Epithelial cell of esophagus (primary cell): ENCODE measurements at places on chromosomes 3 and 15.

DNA sequence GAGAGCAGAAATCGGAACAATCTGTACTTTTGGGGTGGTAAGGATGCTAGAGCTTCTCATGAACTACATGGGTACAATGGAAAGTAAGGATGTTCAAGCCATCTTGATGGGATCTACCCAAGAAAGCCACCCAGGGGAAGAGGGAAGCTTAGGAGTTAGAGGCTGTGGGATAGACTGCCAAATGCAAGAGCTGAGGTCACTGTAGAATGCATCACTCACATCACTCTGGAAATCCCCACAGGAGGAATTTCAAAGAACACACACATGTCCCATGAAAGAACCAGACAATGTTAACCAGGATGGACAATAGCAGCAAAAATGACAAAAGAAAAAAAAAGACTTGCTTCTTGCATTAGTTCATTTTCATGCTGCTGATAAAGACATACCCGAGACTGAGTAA lies 32.8 kb upstream of the UBE2E2 start:
- DNase-seq: peak; percentile 46

GRCh38 chr3:33994568-33994967 lies 196.1 kb downstream of the PDCD6IP start:
- peak; percentile 68 for DNase-seq

DNA sequence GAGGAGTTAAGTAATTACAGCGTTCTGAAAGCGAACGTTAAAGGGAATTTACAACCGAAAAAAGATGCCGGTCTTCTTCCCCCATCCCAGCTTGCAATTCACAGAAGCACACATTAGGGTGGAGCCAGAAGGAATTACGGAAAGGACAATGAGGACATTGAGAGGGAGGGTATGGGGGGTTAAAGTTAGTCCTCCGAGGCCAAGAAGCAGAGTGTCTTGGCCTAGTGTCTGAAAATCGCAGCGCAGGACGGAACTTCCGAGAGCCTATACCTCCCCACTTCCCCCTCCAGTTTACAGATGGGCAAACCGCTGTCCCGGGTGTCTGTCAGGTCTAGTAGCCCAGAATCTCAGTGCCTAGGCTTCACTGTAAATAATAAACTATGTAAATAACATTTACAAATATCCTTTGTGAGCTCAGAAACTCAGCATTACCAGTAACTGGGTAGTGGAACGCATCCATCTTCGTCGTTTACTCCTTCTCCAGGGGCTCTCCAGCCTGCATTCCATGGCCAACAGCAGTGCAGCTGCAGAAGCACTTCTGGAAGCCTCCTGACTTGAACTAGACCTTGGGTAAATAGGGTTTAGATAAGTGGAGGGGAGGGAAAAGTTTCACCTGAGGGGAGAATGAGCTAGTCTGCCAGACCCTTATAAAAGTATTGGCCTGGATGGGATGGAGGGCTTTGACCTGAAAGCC lies 922 bp downstream of the ADPRH start:
- DNase-seq: peak; percentile 6

GRCh38 chr15:80588801-80589200 lies 106.3 kb upstream of the ABHD17C start:
- peak; percentile 97 for DNase-seq

DNA sequence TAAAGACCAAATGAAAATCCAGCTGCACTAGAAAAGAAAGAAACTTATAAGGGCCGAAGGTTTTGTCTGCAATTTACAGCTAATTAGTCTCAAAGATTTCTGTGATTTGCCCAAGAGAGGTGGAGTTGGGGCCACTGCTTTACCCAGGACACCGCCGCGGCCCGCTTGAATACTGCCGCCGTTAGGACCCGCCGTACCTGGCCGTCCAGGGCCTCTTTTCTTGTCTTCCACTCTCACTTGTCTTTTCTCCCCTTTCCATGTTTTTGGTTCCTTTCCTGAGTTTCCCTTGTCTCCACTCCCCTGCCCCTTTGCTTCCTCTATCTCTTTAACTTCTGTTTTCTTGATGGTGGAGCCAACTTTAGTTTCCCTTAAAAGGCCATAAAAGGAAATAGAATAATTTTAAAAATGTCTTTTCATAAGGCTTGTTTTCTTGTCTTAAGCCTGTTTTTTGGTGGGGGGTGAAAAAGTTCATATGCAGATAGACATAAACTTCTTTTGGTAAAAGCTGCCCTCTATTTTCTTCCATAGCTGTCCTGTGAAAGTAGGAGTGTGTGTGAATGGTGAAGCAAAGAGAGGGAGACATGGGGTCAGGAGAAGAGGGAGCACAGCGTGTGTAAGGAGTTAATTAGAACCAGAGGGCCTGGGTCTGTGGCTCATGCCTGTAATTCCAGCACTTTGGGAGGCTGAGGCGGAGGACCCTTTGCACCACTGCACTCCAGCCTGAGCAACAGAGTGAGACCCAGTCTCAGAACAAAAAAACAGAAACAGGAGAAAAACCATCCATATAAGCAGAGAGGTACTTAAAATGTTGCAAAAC lies 16.0 kb upstream of the CCNL1 start:
- DNase-seq: peak; percentile 24

GRCh38 chr3:143510601-143511000 lies 337.7 kb downstream of the SLC9A9 start:
- peak; percentile 54 for DNase-seq

DNA sequence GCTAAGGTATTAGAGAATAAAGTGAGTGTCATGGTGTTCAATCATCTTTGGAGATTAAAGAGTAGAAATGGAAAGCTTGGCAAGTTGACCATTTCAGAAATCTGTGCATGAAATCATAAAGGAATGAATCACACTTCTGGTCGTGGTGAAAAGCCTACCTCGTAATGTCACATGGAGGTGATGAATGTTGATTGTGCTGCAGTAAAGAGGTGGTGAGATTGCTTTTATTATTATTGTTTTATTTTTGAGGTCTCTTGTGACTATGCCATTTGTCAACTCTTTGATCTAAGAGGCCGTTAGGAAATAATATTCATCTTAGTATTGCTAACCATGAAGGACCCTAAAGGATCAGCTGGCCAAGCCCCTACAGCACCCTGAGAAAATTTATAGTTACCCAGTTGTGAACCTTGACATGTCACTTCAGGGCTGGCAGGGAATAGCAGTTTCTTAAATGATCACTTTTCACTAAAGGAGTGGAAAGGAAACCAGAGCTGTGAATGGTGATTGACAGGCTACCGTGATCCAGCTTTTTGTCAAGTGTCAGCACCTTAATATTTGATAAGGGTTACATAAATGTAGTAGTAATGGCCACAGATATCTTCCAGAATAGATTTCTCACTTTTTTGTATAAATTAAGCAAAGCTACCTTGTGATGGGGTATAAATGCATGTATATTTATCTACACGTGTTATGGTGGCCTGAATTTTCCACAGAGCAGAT lies 203.9 kb downstream of the PTPRG start:
- peak; percentile 33 for DNase-seq

DNA sequence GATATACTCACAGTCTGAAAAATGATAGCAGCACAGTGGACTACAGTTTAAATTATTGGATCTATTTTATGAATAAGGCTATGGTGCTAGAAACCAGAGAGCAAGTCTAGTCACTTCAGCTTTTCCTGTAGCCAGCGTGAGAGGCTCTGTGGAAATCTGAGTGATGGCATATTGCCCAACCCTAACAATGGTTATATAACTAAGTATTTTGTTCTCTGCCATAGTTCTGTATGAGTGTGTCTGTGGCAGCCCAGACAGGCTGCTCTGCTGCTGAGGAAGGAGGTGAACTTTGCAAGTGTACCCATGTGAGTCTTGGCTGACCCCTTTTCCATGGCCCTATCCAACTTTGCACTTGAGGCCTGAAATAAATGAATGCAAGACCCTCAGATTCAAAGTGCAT lies 105.7 kb downstream of the LRTM1 start:
- peak; percentile 38 for DNase-seq
